Left colon (tissue), 2 donors: ENCODE measurements at places on chromosomes 11 and 22. TPM values are rescaled to one million over a fixed set of nuclear protein-coding genes. Genes with fewer than 3 reads are reported as not detected.

DNA sequence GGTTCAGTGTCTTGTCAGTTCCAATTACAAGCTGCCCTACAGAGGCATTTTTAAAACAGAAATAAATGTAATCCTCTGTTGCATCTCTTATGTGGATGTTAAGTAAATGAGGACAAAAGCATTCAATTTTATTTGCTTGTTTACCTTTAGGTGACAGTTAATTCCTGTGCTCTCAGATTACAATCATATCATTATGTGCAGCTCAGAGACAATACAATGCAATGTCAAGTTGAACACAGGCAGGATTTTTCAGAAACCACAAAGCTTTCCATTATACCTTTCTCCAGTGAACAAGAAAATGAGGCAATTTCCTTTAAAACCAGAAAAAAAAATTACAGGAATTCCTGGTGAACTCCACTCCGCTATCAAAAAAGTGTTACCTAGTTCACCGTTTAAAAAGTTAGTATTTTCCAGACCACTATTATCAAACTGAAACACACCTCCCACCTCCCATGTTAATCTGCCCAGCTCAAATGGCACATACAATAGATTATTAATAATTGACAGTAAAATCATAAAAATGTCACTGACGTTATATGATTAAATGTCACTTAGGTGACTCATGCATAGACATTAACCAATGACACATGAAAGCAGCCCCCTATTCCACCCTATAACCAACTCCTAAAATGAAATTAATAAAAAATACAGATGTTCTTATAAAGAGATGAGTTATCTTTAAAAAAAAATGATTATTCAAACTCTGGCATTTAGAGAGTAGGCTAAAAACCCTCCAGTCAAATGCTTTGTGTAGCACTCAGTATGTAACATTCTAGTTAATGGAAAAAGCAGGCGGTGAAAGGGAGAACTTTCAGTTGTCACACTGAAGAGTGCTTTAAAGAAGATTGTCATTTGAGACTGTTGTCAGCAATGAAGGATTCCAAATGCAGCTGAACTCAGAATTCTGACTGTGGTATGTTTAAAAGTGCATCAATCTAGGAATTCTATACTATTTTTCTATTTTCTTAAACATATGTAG lies 98.6 kb downstream of the MUC15 start:
- no peak for DNase-seq

DNA sequence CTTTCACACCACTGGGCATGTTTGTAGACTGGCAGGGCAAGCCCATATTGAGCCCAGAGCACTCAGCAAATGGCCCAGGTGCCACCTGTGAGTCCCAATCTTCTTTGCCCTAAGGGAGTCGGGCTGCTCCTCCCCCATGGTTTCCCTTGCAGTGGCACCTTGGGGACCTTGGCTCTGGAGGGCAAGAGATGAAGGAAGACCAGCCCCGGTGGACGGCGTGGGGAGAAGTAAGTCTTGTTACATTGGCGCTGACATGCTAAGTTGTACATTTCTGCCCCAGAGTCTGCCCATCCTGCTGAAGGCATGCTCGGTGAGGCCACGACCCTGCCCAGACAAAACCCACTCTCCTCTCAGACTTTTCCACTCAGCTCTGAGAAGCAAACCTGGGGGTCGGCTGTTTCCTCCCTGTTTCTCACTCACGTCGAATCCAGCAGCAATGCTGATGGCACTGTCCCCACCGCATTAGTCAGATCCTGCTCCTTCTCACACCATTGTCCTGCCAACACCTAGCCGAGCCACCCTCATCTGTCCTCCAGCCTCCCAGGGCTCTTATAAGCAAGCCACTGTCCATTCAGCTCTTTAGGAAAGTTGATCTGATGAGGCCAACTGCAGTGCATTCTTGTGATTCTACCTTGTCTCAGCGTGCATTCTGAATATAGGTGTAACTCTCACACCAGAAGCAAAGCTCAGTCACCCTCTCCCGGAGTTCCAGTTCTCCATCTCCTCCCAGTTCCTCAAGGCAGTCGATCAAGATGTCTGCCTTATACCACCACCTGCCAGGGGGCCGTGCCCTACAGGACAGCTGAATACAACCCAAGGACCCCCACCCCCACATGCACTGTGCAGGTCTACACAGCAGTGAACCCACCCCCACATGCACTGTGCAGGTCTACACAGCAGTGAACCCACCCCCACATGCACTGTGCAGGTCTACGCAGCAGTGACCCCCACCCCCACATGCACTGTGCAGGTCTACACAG lies 827.1 kb downstream of the TBC1D22A start:
- peak; percentile 9 for DNase-seq

DNA sequence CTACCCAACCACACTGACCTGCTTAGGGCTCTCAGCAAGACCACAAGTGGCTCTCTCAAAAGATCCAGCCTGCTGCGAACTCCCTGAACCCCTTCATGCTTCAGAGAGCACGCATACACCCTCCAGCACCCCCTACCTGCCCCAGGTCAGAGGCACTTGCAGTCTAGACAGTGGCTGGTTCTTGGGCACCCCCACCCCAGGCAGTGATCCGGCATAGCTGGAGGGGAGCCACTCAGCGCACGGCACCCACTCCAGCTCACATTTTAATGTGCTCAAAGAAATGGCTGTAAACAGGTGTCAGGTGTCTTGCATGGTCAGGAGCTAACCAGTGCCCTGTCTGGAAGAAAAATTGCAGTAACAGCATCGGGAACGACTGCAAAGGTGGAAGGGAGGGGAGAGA lies 140.8 kb downstream of the PKNOX2 start:
- no peak for DNase-seq

DNA sequence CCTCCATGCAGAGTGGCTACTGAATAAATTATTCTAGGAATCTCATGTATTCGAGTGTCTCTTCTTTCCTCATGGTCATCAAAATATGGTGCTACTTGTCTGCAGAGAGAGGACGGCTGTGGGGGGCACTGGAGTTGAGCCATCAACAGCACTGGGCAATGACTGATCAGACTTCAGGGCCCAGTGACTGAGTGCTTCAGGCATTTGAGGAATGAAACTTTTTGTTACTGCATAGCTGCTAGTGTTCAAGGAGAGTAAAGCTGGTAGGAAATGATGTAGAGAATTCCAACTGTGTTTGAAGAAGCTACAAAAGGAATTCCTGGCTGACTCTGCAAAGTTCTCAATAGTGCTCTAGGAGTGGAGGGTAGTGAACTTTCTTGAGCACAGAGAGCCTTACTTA lies 277.7 kb downstream of the CADM1 start:
- DNase-seq, result no peak

GRCh38 chr11:24709928-24710565 lies 213.2 kb downstream of the LUZP2 start:
- DNase-seq, result no peak

- DNase-seq, result no peak
Measured at GRCh38 chr11:31262761-31263160, 106.8 kb downstream of the DCDC1 start.

DNA sequence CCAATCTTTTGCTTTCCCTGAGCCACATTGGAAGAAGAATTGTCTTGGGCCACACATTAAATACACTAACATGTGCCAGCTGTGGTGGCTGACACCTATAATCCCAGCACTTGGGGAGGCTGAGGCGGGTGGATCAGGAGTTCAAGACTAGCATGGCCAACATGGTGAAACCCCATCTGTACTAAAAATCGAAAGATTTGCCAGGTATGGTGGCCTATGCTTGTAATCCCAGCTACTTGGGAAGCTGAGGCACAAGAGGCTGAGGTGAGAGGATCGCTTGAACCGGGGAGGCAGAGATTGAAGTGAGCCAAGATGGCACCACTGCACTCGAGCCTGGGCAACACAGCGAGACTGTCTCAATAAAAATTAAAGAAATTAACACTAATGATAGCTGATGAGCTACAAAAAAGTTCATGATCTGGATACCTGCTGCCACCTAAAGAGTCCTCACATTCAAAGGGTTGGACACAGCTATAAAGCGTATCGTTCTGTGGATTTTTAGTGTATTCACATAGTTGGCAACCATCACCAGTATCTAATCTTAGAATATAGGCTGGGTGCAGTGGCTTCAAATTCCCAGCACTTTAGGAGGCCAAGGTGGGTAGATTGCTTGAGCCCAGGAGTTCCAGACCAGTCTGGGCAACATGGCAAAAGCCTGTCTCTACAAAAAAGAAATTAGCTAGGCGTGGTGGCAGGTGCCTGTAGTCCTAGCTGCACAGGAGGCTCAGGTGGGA lies 3.4 kb upstream of the LDHC start:
- no peak for DNase-seq

DNA sequence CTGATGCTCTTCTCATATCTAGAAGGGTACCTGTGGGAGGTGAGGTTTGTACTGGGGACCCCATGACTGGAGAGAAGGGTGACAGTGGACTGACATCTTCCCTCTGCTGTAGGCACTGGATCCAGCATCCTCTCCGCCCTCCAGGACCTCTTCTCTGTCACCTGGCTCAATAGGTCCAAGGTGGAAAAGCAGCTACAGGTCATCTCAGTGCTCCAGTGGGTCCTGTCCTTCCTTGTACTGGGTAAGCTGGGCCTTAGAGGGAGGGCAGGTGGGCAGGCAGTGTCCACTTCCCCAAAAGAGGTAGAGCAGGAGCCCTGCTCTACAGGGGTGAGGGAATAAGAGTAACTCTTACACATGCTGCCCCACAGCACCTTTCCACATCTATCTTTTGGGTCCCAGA lies 15.9 kb downstream of the DGAT2 start:
- no peak for DNase-seq

- DNase-seq, result no peak
Measured at GRCh38 chr22:42797011-42797410, 60.1 kb downstream of the ARFGAP3 start.

DNA sequence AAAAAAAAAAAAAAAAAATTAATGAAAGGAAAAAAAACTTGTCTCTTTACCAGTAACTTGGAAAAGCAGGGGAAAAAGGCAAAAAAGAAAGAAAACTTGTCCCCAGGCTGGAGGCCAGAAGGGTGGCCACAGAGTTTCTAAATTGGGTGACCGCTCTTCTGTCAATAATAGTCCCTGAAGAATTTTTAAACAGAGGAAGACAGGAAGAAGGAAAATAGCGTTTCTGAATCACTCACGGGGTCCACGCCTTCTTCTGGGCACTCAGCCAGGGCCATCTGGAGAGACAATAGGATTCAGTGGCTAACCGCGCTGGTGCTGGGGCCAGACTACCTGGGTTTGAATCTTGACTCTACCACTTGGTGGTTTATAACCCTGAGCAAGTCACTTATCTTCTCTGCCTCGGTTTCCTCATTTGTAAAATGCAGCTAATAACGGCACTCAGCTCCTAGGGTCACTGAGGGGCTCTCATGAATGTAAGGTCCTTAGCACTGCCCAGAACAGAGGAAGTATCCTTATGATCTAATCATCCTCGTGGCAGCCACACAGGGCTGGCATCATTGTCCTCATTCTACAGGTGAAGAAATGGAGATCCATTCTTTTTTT lies 7.0 kb downstream of the C11orf86 start:
- peak; percentile 96 for DNase-seq

- no peak for DNase-seq
Measured at GRCh38 chr11:17574141-17575091, 27.4 kb downstream of the OTOG start.

DNA sequence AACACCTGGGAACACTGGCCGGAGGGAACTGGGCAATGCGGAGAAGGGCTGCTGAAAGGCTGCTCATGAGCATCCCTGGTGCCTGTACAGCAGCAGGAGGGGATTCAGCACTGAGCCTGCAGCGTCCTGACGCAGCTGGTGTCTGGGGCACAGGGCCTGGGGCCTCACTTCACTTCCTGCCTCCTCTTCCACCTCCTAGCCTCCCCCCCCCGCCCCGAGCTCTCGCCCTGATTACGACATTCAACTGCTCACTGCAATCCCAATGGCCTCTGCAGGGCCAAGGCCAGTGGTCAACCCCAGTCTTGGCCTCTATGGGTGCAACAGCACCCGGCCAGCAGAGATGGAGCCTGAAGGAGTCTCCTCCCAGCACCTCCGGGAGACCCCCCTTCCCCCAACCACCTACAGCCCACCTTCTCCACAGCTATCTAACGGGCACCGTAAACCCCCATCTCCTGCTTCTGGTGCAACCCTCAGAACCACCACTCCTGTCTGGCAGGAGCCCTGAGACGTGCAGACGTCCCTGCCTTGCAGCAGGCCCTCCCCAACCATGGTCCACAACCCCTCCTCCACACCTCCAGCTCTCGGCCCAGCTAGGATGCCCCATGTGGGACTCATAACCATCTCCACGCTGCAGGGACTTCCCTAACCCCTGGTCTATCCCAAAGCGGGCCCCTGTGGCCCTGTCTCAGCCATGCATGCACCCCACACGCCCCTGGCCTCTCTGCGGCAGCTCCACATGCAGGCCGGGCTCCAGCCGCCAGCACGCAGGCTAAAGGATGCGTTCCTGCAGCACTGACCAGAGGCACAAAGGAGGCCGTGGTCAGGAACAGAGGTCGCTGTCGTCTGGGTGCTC lies 38.2 kb downstream of the BRD1 start:
- DNase-seq, result peak; percentile 33

DNA sequence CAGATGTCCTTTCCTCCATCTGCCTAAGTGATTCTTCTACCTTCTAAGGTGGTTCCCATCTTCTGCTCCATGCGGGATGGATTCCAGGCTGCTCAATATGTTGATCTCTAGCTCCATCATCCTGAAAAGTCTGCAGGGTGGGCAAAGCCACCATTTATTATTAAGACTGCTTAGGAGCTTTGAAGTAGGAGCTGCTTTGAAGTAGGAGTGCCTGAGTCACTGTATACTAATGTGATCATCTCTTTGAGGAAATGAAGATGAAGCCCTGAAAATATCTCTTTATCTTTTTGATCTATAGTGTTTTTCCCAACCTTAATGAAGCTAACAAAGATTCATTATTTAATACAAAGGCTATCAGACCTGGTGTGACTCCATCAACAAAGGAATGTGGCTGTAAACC lies 13.1 kb downstream of the HEPHL1 start:
- DNase-seq, result no peak

- no peak for DNase-seq
Measured at GRCh38 chr11:19040051-19040450, 20.5 kb downstream of the MRGPRX2 start.

DNA sequence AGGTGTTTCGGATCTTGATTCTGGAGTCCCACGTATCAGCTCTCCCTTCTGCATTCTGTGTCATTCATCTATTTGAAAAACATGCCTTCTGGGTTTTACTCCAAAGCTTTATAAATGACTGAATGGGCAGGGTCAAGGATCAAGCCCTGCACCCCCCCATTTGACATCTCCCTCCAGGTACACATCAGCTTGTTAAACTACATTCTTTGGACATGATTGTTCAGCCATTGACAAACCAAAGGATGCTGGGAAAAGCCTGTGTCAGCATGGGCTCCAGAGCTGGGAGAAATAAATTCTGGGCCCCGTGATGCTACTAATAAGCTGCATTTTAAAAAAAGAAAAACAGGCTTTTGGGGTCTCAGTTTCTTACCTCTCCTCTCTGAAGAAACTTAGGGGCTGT lies 103.7 kb downstream of the DSCAML1 start:
- no peak for DNase-seq

Gene CD3E
- 3.4 TPM for total RNA-seq

Gene TRIM29
- 6.1 TPM for total RNA-seq

Gene ISX
- 91.1 TPM for total RNA-seq

Gene EXPH5
- total RNA-seq, result 51.8 TPM

Gene CAPN5
- total RNA-seq, result 219 TPM

Gene SLC35E4
- total RNA-seq, result 9.9 TPM

Gene CRYBB2
- total RNA-seq, result 0.37 TPM

Gene DGAT2
- 3.3 TPM for total RNA-seq
